ENCODE measurements at places on chromosomes 6 and 20.

DNA sequence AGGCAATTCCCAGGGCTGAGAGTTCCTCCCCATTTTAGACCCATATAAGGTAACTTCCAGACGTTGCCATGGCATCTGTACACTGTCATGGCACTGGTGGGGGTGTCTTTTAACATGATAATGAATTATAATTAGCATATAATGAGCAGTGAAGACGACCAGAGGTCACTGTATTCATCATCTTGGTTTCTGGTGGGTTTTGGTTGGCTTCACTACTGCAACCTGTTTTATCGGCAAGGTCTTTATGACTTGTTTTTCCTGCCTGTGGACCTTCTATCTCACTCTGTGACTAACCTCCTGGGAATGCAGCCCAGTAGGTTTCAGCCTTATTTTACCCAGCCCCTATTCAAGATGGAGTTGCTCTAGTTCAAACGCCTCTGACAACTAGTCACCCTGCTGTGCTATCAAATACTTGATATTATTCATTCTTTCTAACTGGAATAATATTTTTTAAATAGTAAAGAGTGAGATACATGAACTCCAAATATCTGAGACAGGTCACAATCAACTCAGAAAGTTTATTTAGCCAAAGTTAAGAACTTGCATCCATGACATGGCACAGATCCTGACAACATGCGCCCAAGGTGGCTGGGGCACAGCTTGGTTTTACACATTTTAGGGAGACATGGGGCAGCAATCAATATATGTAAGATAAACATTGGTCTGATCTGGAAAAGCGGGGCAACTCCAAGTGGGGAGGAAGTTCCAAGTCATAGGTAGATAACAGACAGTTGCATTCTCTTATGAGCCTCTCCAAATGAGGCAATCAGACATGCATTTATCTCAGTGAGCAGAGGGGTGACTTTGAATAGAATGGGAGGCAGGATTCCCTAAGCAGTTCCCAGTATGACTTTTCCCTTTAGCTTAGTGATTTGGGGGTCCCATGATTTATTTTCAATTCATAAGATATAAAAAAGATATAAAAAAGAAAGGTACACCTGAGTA, 1.2 kb upstream of the UFL1 start:
- peak overlapping the region; percentile 53 for H3K27ac ChIP-seq
- peaks cover 16% of the 10 kb centered on the region for H3K4me1 ChIP-seq
- H3K4me3 ChIP-seq: peak overlapping the region; percentile 98

- H3K4me1 ChIP-seq: no peaks in the 10 kb centered on the region
- no peaks in the 10 kb centered on the region for H3K27me3 ChIP-seq
- no peak overlapping the region for H3K27ac ChIP-seq
- DNase-seq: no peak
- H3K4me3 ChIP-seq: no peak overlapping the region
- H3K36me3 ChIP-seq: no peaks in the 10 kb centered on the region
These were observed 106.5 kb downstream of the MAFB start for GRCh38 chr20:40582531-40582930.

GRCh38 chr6:33878562-33878961, 74.8 kb upstream of the MLN start:
- H3K27ac ChIP-seq: peak overlapping the region; percentile 21
- no peaks in the 10 kb centered on the region for H3K36me3 ChIP-seq
- DNase-seq: no peak
- H3K4me3 ChIP-seq: no peak overlapping the region
- H3K27me3 ChIP-seq: peaks cover 44% of the 10 kb centered on the region
- H3K4me1 ChIP-seq: peaks cover 7% of the 10 kb centered on the region

- no peak overlapping the region for H3K27ac ChIP-seq
- H3K4me3 ChIP-seq: no peak overlapping the region
- no peak for DNase-seq
- H3K27me3 ChIP-seq: peaks cover 2% of the 10 kb centered on the region
- H3K4me1 ChIP-seq: no peaks in the 10 kb centered on the region
These were observed 50.7 kb upstream of the FERMT1 start for GRCh38 chr20:6173481-6173880.

DNA sequence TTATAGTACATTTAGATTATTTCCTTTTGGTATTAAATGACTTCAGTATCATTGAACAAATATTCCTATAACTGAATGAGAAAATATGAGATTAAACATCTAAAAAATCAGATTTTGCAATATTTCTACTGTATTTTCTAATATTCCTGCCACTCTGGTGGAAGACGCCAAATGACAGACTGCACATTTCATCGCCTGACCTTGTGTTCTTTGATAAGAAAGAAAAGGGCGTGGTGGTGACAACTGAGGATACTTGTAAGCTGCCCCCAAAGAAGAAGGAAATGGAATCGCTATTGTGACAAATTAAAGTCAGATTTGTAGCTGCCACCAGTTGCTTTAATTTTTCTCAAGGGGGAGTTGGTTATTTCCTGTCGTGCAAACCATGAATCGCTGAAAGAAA, 131.3 kb downstream of the MTFR2 start:
- H3K4me1 ChIP-seq: no peaks in the 10 kb centered on the region
- H3K4me3 ChIP-seq: no peak overlapping the region
- H3K27me3 ChIP-seq: peaks cover 4% of the 10 kb centered on the region
- H3K36me3 ChIP-seq: no peaks in the 10 kb centered on the region
- no peak overlapping the region for H3K27ac ChIP-seq

DNA sequence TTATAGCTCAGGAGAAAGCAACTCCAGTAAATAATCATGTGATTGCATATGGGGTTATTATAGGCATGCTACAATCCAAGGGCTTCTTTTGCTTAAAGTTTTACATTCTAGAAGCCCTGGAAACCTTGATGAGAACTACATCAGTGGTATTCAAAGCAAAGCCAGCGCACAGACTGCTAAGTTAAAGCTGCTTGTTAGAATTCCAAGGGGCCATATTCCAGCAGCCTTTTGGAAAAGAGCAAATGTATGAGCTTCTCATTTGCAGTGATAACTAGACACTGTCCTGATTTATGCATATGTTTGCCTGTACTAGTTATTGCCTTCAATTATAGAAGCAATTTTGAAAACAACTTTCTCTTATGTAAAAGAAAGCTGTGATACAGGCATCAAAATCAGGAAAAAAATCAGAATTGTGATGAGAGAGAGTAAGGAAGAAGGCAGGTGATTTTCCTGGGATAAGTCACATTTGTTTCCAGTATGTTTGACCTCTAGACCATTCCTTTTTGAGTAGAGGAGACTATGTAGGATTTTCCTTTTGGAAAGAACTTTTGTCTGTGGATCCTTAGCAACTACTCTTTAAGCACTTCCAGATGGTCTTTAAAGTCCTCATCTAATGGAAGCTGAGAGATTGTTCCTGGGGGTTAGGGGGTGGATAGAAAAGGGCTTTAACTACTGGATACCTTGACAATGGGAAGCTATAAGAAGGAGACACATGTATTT, 159.2 kb downstream of the PLCB4 start:
- H3K27me3 ChIP-seq: no peaks in the 10 kb centered on the region
- H3K4me1 ChIP-seq: no peaks in the 10 kb centered on the region
- H3K4me3 ChIP-seq: no peak overlapping the region
- no peak for DNase-seq
- no peak overlapping the region for H3K27ac ChIP-seq

DNA sequence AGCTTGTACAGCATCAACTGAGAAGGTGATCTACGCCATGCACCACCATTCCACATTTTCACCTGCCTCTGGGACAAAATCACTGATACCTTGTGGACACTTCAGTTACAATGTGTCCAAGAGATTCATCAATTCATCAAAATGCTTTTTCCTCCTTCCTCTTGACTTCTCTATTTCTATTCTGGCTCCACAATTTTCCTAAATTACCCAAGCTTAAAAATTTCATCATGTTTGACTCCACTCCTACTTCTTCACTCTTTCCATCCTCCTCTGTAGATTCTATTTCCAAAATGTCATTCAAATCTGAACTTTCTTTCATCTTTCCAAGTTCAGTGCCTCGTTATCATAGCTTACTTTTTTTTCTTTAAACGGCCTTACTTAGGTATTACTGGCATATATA, 172.2 kb downstream of the BTBD9 start:
- no peaks in the 10 kb centered on the region for H3K36me3 ChIP-seq
- H3K27ac ChIP-seq: no peak overlapping the region
- no peak overlapping the region for H3K4me3 ChIP-seq
- DNase-seq: no peak
- no peaks in the 10 kb centered on the region for H3K4me1 ChIP-seq

DNA sequence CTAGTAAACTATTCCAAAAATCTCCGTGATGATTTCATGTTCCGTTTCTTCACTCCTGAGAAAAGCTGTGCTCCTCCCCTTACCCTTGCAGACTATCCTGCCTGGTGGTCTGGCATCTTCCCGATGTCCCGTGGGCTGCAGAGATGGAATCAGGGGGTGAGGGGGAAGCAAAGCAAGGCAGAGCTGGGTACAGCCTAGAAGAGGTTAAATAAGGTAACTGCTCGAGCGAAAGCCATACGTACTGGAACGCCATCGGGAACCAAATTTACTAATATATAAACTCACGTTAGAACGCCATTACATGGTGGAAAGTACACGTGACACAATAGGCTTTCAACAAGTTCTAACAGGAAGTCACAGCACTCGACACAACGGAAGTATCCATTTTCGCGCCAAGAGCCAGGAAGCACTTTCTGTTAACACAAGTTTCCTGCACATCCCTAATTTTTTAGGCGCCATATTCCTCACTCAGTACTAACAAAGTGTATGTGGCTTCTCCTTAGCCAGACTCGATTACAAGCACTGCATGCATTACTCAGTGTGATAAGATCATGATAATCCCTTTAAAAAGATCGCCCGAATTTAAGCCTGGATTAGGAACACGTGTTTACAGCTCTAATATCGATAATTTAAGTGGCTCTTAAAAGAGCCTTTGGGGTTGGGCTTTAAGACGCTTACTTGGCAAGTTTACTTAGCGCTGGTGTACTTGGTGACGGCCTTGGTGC, 101.6 kb upstream of the PRSS16 start:
- no peaks in the 10 kb centered on the region for H3K27me3 ChIP-seq
- no peak overlapping the region for H3K27ac ChIP-seq
- H3K36me3 ChIP-seq: peaks cover 17% of the 10 kb centered on the region
- no peak overlapping the region for H3K4me3 ChIP-seq

- H3K36me3 ChIP-seq: no peaks in the 10 kb centered on the region
- H3K4me1 ChIP-seq: no peaks in the 10 kb centered on the region
- DNase-seq: no peak
- H3K27me3 ChIP-seq: no peaks in the 10 kb centered on the region
These were observed 705.5 kb upstream of the MAN1A1 start for GRCh38 chr6:120055071-120055470.

GRCh38 chr6:165231177-165231576, 78.2 kb downstream of the C6orf118 start:
- H3K27me3 ChIP-seq: no peaks in the 10 kb centered on the region
- H3K4me3 ChIP-seq: no peak overlapping the region
- H3K27ac ChIP-seq: no peak overlapping the region
- no peaks in the 10 kb centered on the region for H3K36me3 ChIP-seq

GRCh38 chr6:93392797-93393196, 26.6 kb downstream of the EPHA7 start:
- H3K4me1 ChIP-seq: no peaks in the 10 kb centered on the region
- DNase-seq: no peak
- H3K27ac ChIP-seq: no peak overlapping the region
- no peaks in the 10 kb centered on the region for H3K27me3 ChIP-seq

DNA sequence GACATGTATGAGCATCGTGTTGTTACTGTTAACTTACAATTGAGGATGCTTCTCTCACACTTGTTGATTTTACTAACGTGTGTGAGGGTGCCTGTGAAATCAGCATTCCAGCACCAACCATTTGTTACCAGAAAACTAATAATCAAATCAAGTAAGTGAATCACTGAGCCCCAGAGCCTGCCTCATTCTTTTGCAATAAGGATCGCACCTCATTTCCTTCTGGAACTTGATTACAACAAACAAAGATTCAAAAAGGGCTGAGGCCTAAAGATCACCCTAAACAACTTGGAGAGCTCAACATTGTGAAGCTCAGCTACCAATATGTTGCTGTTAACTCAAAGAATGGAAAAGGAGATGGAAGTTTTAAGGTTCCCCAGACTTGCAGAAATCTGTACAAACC, 274.7 kb downstream of the TFAP2A start:
- no peak overlapping the region for H3K27ac ChIP-seq
- no peak for DNase-seq
- no peaks in the 10 kb centered on the region for H3K4me1 ChIP-seq

GRCh38 chr6:42889815-42890214, 10.4 kb downstream of the RPL7L1 start:
- peak overlapping the region; percentile 98 for H3K27ac ChIP-seq
- H3K36me3 ChIP-seq: peaks cover 38% of the 10 kb centered on the region
- no peak for DNase-seq
- H3K4me3 ChIP-seq: peak overlapping the region; percentile 94
- peaks cover 27% of the 10 kb centered on the region for H3K4me1 ChIP-seq

DNA sequence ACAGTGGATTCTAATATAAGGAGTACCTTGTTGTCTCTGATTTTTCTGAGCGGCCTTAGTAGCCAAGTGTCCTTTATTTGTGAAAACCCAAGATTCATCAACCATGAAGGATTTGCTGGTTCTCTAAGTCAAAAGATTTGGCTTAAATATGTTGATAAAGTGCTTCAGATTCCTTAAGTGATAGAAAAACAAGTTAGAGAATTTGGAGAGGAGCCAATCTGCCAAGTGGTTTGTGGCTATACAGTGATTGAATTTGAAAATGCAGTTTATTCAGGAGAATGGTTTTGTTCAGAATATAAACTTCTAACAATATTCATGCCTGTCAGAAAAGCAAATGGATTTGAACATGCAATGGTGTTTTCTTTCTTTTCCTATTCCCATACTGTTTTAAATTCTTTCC, 54.8 kb downstream of the CAP2 start:
- H3K4me3 ChIP-seq: no peak overlapping the region
- no peaks in the 10 kb centered on the region for H3K4me1 ChIP-seq
- H3K27ac ChIP-seq: no peak overlapping the region
- H3K27me3 ChIP-seq: no peaks in the 10 kb centered on the region

DNA sequence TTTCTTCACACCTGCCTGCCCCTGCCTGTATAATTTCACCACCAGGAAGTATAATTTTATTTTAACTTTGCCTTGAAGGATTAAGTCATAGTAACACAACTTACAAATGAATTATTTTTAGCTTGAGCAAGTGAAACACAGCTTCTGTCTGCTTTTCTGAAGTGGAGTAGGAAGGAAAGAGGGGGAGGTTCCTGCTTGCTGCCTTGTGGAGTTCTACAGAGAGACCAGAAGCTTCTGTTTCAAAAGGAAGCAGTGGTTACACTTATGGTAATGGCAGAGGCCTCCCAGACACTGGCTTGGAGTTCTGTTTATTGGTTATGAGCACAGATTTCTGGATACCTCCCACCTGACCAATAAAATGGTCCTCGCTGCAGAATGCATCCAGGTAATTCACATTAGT, 159.6 kb downstream of the TMEM200A start:
- peak overlapping the region; percentile 81 for H3K27ac ChIP-seq
- H3K36me3 ChIP-seq: peaks cover 74% of the 10 kb centered on the region
- H3K4me1 ChIP-seq: peaks cover 38% of the 10 kb centered on the region

Measured in activated CD8-positive, alpha-beta T cell treated with anti-CD3 and anti-CD28 coated beads, Interleukin-2, amount 10 ng/mL, durations not matched to agents 7 days and 5 days (primary cell).